ENCODE measurements at places on chromosomes 6 and 20.

DNA sequence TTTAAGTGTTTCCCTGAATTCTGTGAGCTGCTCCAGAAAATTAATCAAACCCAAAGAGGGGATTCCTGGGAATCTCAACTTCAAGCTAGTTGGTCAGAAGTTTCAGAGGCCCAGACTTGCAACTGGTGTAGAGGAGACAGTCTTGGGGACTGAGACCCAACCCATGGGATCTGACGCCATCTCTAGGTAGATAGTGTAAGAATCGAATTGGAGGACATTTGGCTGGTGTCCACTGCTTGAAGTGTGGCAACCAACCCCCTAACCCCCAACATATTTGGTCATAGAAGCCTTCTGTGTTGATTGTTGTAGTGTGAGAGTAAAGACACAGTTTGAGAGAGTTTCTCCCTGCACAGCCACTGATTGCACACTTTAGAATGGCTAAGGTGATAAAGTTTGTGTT lies 103.5 kb upstream of the CARMIL1 start:
- peak; percentile 46 for DNase-seq

GRCh38 chr6:113644861-113645575 lies 212.1 kb upstream of the MARCKS start:
- no peak for DNase-seq

DNA sequence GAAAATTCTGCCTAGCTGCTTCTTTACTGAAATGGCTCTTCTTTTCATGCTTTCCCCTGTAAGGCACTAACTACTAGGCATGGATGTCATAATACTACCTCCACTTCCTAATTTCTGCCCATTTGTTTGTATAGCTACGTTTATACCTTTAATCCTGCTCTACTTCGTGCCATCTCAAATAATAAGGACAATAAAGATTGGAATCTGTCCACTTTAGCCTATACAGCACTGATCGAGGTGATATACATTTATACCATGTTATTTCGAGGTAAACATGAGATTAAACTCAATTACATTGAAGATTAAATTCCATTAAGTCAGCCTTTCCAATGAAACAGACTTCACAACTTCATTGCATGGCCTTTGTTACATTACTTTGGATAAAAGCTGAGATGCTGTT lies 390.6 kb upstream of the MARCKS start:
- DNase-seq = no peak

GRCh38 chr6:112717401-112717800 lies 370.3 kb downstream of the RFPL4B start:
- DNase-seq = no peak

- DNase-seq = no peak
Observed at GRCh38 chr6:132590362-132590761, 821 bp upstream of the TAAR5 start.

GRCh38 chr20:51371720-51372119 lies 170.8 kb downstream of the NFATC2 start:
- DNase-seq = no peak

DNA sequence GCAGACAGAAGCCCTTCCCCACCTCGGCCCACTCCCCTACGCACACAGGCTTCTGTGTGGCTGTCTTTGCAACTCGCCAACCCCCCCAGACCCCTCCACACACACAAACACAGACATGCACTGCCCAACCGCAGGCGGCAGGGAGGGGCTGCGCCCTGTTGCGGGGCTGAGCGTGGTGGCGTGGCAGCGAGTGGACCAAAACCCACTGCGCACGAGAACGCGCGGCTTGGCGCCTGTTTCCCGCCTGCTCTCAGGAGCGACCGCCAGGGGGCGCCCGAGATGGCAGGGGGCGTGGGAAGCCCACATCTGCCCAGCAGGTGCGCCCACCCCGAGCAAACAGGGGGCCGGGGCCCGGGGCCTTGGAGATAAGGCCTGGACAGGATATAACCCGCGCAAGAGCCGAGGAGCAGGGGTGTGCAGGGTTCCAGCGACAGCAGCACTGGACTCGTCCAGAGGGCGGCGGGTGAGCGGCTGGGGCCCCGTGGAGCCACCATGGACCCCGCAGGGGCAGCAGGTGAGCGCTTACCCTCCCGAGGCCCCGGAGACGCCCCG lies at the start of gene RBPJL:
Gene RBPJL, plus strand, starts transcription at position 410 of the 552 bp plus-strand sequence. Its CDS starts 83 bp downstream, at position 493.
- peak; percentile 41 for DNase-seq

All from Calu3 (cell line).